ENCODE measurements at places on chromosomes 5 and 9.

- DNase-seq, result no peak
These were observed 121.7 kb downstream of the FOCAD start for GRCh38 chr9:20805766-20806165.

- DNase-seq, result no peak
These were observed 16.8 kb upstream of the ACTBL2 start for GRCh38 chr5:57499262-57500050.

GRCh38 chr5:121937762-121938161, 24.0 kb upstream of the SRFBP1 start:
- DNase-seq, result no peak

- DNase-seq, result no peak
These were observed 87.4 kb upstream of the HSPA9 start for GRCh38 chr5:138662599-138662998.

DNA sequence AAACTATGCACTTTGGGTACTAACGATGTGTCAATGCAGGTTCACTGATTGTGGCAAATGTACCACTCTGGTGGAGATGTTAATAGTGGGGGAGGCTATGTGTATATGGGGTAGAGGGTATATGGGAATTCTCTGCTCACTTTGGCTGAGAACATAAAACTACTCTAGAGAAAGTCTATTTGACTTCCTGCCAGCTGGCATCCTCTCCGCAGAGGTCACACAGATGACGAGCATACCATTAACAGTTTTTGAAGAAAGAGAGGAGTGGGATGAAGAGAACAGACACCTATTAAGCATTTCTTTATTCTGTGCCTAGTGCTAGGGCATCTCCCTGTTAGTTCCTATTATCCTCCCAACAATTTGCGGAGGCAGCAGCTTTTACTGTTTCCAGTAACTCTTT, 58.4 kb upstream of the TRIM32 start:
- DNase-seq, result no peak

All from stimulated activated CD8-positive, alpha-beta memory T cell treated with anti-CD3 and anti-CD28 coated beads, Interleukin-2, amount 100 ng/mL, for 1 hour (primary cell).